ENCODE measurements at places on chromosomes 16 and 17. TPM values are rescaled to one million over a fixed set of nuclear protein-coding genes. Genes with fewer than 3 reads are reported as not detected.

The C16orf86 gene
- 5.3 TPM for total RNA-seq

The DNASE1L2 gene
- 0.97 TPM for total RNA-seq

The SUZ12 gene
- total RNA-seq: 9.7 TPM

The P2RX5 gene
- 0.70 TPM for total RNA-seq

The KRTAP1-1 gene
- total RNA-seq: not detected

The TMEM88 gene
- total RNA-seq: 7.3 TPM

The AIPL1 gene
- total RNA-seq: not detected

The AANAT gene
- not detected for total RNA-seq

The SLC43A2 gene
- total RNA-seq: 15.6 TPM

The ITGB4 gene
- total RNA-seq: 100 TPM

The DHX58 gene
- 12.9 TPM for total RNA-seq

The TVP23C gene
- 39.2 TPM for total RNA-seq

The RASL10B gene
- 5.6 TPM for total RNA-seq

The PDE6G gene
- total RNA-seq: 2.1 TPM

The CRHR1 gene
- 10.2 TPM for total RNA-seq

The TMED6 gene
- not detected for total RNA-seq

The CFAP97D1 gene
- not detected for total RNA-seq

The ERI2 gene
- total RNA-seq: 0.88 TPM

The SCARF1 gene
- 4.4 TPM for total RNA-seq

The CACNG5 gene
- total RNA-seq: not detected

The NPIPB4 gene
- total RNA-seq: 357 TPM

The GDPD3 gene
- total RNA-seq: 2.3 TPM

The ZNF423 gene
- 14.9 TPM for total RNA-seq

The KRTAP9-8 gene
- not detected for total RNA-seq

The HP gene
- 0.77 TPM for total RNA-seq

The EFNB3 gene
- 0.59 TPM for total RNA-seq

The TMEM219 gene
- total RNA-seq: 82.3 TPM
